ENCODE measurements at places on chromosomes 16 and 17.

- peak; percentile 75 for DNase-seq
Measured at GRCh38 chr17:34997355-34997862, 17.1 kb downstream of the LIG3 start.

DNA sequence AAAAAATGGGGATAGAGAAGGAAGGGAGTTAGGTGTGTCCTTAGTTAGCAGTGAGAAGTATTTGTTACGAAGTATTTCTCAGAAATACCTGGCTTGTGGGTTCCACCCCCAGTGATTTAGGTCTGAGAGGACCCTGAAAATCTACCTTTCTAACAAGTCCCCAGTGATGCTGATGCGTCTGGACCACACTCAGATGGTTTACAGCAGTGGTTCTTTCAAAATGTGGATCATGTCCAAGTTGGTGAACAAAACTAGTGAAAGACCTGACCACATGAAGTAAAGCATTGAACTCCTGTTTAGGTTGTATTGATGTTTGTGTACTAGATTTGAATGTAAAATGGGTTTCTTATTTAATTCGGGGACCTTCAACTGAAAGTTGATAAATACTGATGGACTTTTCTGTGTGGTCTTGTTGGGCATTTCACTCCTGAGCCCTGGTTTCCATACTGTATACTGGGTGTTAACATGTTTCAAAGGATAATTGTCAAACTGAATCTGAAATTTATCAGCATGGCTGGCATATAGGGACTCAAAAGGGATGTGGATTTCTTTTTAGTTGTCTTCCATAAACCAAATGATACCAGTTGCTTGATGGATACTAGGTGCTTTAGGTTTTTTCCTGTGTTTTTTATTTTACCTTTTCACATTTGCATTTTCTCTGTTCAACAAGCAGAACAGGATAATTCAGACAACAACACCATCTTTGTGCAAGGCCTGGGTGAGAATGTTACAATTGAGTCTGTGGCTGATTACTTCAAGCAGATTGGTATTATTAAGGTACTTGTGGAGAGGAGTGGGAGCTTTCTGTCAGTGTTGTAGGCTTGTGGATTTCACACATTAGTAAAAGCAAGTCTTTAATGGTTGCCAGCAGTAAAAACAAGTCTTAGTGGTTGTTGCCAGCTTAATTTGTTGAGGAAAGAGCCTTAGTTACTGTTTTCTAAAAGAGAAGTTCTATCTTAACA, 8.8 kb downstream of the FUS start:
- no peak for DNase-seq

DNA sequence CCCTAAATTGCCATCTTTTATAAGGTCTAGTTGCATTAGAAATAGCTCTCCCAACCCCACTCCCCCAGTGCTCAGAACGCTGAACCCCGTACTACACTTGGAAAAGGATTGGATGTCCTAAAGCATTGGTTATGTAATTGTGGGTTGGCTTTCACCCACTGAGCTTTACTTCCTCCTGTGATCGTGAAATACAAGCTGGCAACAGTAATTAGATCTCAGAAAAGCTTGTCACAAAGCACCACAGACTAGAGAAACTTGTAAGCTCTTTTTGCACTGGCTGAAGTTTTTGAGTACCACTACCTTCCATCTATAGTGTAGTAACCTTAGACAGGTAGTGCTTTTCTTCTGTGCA, 54.4 kb downstream of the SIAH1 start:
- DNase-seq: no peak

GRCh38 chr17:40718930-40719329, 15.4 kb upstream of the KRT24 start:
- no peak for DNase-seq

DNA sequence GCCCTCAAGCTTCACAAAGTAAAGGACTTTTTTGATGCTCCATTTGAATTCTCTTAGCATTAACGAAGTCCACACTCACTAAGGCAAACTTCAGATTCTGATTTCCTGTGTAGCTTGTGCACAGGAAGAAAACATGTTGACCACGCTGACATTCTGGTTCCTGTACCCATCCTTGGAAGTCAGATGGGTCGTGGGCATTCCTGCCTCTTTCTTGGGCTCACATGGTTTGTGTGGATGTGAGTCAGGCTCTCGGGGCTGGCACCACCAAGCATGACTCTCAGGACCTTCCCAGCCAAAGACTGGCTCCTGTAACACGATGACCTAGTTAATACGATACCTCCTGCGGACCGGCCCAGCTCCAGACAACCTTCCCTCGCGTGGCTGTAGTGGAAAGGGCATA, 32.8 kb downstream of the ARSG start:
- peak; percentile 51 for DNase-seq

DNA sequence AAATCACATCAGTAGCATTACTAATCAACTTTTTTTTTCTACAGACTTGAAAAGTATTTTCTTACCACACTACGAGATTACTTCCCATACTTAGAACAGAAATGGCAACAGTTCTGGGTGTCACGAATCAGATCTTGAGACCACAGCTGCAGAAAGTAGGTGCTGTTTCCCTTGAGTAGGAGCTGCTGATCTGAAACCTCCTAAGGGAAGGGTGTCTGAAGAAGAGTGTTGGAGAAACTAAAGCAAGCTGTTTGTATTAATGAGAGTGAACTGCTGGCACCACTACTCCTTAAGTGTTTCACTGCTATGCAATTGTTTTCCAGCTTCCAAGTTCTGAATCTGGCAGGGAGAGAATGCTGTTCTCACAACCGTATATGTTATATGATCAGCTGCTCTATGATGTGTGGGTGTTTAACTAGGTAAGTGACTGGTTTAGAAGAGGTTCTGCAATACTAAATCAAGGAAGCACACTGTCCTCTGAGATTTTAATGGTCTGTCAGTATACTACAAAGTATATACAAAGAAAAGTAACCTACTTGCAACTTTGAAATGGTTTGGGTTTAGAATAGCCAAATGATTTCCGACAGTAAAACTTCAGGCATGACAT, 3.3 kb downstream of the ZNF652 start:
- no peak for DNase-seq

DNA sequence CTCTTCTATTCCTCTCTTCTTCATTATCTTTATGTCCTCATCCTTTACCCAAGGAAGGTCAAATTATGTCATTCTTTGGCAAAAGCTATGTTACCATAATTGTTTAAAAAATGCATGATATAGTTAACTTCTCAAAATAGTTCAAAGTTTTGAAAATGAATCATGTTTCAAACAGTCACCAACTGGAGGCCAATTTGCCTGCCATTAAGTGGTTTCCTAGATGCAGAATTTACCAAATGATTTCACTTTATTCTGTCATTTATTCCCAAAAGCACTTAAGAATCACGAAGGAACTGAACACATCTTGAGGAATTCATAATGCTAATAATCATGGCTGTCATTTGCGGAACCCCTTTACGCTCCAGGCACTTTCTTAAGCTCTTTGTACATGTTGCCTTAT, 190.9 kb upstream of the CDH11 start:
- DNase-seq: no peak

DNA sequence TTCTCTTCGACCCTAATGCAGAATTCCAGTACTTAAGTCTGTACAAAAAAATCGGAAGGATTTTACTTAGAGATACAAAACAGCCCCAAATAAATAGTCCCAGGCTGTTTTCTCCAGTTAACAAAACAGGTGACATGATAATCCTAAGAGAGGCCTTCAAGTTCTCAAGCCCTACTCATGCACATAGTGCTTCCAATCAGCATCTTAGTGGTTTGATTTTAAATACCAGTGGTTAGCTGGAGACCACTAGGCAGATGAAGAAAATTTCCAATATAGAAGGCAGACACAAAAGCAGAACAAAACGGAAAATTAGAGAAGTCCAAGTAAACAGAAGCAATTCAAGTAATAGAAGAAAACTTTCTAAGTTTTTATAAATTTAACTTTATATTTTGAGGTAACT, 5.2 kb upstream of the OR4D2 start:
- no peak for DNase-seq

DNA sequence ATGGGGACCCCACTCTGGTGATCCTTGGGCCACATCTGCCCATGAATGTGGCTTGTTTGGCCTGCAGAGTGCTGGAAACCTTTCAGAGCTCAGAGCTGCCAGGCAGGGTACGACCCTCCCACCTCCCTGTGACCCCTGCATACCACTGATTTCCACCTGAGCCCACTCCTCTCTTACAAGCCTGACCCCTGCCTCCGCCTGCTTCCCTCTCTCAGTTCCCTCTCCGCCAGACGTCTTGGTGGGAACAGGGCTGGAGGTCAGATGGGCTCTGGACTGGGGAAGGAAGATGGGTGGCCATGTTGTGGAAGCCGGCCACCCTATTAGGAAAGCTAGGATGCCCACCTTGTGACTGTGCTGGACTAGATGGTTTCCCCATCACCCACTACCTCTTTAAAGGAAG, 185.1 kb downstream of the KATNIP start:
- no peak for DNase-seq

GRCh38 chr16:49236216-49236615, 45.4 kb downstream of the CBLN1 start:
- DNase-seq: no peak

- no peak for DNase-seq
Measured at GRCh38 chr17:63880706-63881105, 1.0 kb downstream of the GH2 start.

- no peak for DNase-seq
Measured at GRCh38 chr16:67594956-67595355, 32.6 kb downstream of the CTCF start.

DNA sequence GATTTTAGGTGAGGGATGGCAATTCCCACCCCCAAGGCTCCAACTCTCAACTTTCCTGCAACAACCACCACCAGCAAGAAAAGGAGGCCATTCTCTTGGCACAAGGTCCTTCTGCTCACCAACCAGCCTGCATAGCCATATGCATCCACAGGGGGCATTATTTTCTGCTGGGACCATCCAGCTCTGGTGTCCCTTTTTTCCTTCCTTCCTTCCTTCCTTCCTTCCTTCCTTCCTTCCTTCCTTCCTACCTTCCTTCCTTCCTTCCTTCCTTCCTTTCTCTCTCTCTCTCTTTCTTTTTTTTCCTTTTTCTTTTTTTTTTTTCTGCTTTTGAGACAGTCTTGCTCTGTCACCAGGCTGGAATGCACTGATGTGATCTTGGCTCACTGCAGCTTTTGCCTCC, 21.1 kb upstream of the COX10 start:
- no peak for DNase-seq

DNA sequence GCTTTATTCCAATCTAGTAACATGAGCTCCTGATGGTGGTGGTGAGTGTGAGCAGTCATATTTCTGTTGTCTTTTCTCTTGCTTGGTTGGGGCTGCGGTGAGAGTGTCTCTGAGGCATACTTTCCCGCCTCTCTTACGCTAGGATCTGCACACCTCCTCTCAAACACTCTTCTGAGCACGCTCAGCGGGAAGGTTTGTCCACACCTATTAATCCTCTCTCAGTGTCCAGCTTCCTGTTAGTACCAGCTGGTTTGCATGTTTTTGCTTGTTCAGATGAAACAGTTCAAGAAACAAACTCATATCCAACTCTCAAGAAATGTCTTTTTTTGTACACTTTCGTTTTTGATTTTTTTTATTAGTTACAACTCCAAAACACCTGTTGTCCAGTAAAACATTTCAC, 89.5 kb downstream of the CCDC182 start:
- DNase-seq: no peak

DNA sequence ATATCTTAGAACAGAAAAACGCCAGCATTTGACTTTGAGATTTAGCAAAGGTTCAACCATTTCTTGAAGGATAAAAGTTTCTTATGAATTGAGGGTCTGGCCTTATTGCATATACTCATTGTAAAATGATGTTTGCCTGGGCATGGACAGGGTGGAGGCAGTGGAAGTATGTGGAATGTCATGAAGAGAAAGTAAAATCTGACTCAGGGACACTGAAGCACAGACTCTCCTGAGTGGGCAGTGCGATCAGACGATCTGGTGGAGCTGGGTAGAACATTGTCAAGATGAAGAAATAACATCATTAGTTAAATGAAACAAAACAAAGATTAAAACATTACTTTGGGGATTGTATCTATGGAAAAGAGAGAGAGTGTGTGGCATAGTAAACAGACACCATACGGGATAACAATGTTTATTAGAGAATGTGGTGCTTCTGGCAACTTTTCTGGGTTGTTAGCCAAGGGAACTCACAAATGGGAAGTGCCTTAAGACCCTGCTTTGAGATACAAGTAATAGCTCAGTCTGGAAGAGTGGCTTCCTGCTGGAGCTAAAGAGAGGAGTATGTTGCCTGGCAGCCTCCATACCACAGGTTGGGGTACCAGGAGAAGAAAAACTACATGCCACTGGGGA, 4.4 kb downstream of the MAP3K3 start:
- DNase-seq: peak; percentile 4

DNA sequence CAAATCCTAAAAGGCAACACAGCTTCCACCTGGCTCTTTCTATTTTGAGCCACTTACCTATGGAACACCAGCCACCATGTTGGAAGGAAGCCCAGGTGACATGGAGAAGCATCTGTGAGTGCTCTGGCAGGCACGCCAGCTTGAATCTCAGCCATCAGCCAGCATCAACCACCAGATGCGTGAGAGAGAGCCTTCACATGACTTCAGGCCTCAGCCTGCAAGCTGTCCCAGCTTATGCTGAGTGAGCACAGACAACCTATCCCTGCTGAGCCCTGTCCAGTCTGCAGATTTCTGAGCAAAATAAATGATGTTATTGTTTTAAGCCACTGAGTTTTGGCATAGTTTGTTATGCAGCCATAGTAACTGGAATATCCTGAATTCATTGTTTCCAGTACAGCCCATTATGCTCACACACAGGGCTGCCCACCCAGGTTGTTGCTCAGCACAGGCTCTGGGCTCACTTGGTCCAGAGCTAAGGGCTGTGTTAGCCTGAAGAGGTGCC, 35.1 kb downstream of the TMEM238L start:
- DNase-seq: no peak

GRCh38 chr17:59361386-59361785, 29.9 kb downstream of the YPEL2 start:
- peak; percentile 31 for DNase-seq

DNA sequence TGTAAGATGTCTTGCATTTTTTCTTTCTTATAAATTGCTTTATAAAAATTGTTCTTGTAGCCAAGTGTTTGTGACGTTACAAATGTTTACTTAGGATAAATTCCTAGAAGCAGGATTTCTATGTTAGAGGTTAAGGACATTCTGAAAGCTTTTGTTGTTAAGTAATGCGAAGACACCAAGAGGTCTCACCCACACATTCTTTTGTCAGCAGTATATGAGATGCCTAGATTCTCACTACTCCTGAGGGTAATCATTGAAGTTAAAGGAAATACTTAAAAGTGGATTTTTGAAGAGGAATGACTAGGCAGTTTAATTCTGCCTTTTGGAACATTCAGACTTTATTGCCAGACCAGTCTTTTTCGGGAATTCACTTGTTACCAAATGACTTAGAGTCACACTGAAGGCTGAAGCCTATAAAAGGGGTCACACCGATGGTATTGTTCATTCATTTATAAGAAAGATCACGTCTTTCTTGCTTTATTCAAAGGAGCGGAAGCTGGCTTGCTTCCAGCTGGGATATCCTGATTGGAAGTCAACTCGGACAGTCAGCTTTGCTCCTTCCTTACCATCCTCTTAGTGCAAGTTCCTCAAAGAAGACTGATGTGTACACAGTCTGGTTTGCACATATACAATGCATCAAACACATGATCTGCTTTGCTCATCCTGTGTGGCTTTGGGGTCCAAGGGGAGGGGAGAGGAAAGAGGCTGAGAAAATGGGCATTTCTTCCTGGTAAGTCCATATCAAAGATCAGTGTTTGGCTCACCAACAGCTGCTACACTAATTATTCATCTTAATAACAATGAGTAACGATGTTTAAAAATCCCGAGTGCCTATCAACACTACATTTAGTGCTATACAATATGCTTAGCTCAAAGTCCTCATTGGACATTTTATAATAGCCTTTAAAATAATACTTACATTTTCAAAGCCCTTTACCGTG, 160.0 kb downstream of the MAP2K6 start:
- DNase-seq: no peak
